OCI-M1 (cell line): ENCODE measurements at places on chromosomes 4 and X.

- DNase-seq = no peak
Observed at GRCh38 chrX:568311-568710, 62.3 kb upstream of the SHOX start.

DNA sequence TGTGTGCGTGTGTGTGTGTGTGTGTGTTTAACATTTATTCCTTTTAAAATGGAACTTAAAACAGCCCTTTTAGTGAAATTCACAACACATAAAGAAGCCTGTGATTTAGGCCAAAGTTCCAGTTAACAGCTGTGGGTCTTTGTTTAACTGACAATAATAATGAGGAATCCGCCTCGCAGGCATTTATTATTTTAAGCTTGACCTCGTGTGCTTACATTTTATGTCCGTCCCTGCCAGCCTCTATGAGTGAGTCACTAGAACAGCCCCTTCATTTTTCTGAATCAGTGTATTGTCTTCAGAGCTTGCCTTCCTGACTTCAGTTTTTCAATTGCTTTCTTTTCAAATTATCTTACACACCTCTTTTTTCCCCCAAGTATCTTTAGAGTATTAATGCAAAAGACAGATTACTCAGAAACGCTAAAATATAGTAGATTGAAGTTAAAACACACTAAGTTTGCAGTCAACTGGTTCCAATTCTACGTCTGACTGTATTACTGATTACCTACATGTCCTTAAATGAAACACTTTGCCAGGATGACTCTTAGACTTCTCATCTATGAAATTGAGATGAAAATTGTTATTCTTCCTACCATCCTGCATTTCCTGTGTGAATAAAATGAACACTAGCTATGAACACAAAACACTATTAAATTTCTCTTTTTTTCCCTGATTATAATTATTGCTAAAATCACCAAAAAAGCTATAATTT lies 319.6 kb upstream of the HS3ST1 start:
- DNase-seq = no peak

DNA sequence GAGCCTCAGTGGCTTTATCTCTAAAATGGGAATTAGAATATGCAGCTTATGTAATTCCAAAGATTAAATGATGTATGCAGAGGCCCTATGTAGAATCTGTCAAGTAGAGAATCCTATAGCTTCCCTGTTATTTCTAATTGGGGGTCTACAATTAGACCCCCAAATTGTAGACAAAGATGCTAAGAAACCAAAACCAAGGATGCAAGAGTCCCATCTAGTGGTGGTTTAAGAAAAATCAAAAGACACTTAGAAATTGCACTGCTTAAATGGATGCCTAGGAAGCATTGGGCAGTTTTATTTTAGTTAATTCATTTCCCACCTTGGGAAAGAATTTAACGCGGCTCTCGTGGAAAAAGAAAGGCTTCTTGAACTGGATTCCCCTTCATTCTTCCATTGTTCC lies 115.2 kb downstream of the GABRA2 start:
- peak; percentile 42 for DNase-seq

GRCh38 chr4:18847249-18847890 lies 825.8 kb upstream of the LCORL start:
- DNase-seq = no peak

DNA sequence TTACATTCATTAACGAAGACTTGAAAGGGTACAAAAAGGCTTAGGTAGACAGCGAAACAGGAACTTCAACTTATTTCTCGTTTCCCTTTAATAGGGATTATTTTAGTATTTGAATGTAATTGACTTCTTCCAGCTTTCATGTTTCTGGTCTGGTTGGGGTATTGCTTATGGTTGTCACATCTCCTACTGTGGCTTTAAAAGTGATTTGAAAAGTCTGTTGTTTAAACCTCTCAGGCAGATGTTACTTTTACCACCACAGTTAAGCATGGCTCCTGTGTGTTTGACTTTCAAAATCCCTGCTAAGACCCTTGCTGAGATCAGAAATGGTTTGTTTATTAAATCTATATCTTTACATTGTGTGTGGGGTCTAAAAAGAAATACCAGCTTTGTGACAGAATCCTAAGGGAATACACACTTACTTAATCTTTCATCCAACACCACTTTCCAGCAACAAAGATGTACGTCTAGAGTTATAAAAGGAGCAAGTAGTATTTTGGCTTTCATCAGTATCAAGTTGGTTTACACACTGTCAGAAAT lies 661.2 kb downstream of the FAT4 start:
- DNase-seq = no peak

- no peak for DNase-seq
Observed at GRCh38 chr4:24007860-24008261, 118.0 kb upstream of the PPARGC1A start.
